B cell (primary cell): ENCODE measurements at places on chromosomes 2 and 18. TPM values are rescaled to one million over a fixed set of nuclear protein-coding genes. Genes with fewer than 3 reads are reported as not detected.

DNA sequence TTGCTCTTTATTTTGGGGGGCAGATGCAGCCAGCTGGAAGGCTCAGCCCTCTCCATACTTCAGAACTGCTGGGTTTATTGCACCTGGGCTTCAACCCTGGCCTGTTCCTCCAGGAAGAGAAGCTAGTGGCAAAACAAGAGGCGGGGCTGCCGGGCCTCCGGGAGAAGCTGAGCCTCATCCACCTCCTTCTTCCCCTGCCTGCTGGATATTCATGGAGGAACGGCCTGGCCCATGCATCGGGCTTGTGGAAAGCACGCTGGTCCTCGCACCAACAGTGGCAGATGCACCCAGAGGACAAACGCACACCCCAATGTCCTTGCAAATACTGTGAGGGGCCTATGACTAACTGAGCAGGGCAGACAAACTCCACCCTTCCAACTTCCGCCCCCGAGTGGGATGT lies 30.6 kb downstream of the FAM178B start:
- no peak overlapping the region for H3K4me3 ChIP-seq
- H3K27me3 ChIP-seq: no peaks in the 10 kb centered on the region
- peaks cover 13% of the 10 kb centered on the region for H3K4me1 ChIP-seq
- no peak overlapping the region for H3K27ac ChIP-seq
- no peaks in the 10 kb centered on the region for H3K36me3 ChIP-seq

DNA sequence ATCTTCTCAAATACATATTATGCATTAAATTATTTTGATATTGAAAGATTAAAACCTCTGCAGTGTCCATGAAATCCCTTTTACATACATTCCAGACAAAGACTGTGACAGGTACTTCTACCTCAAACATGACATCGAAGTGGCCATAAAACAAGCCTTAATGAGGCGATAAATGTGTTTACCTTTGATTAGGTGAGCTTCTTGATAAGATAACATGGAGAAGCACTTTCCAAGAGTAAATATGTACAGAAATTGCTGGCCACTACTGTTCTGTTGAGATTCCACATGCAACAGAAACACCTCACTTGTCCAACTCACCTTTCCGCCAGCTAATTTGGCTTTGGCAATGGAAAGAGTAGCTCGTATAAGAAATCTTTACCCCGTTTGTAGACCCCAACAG lies 55.2 kb downstream of the ZEB2 start:
- no peaks in the 10 kb centered on the region for H3K36me3 ChIP-seq
- H3K4me1 ChIP-seq: peaks cover 28% of the 10 kb centered on the region
- no peak for DNase-seq
- no peak overlapping the region for H3K27ac ChIP-seq
- no peak overlapping the region for H3K4me3 ChIP-seq

DNA sequence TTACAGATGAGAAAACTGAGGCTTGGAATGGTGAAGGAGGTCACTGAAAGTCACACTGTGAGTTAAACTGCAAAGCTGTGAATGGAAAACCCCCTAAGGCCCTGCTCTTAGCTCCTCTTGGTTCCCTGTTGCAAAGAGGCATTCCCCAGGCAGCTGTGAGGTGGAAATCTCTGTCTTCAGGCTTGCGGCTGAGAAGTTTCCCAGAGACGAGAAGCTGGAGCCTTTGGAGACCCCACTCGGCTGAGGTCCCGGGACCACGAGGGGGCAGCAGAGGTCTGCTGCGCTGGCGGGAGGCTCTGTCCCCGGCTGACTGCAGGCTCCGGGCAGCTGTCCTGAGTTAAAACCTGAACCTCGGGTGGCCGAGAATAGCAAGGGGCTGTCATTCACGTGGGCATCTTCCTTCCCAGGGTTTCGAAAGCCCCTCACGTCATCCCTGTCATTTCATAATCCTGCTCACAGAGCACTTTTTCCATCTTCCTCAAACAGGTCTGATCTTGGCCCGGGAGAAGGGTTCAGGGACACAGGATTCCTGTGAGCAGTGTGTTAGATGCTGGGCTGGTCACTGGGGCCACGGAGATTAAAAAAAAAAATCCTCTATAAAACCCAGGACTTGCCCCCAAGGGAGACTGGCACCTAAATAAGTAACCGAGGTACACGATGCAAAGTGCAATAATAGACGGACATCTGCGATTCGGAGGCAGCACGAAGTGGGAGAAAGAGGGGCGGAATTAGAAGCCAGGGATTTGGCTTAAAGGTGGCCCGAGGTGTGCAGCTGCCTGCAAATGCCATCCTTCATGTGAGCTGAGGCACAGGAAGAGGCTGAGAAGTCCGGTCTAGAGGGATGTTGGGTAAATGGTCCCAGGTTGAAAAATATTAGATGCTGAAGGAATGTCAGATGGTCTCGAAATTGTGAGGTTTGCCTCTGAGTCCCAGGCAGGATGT lies 24.6 kb upstream of the ATOH8 start:
- peak; percentile 80 for DNase-seq
- H3K36me3 ChIP-seq: no peaks in the 10 kb centered on the region
- H3K27ac ChIP-seq: no peak overlapping the region

DNA sequence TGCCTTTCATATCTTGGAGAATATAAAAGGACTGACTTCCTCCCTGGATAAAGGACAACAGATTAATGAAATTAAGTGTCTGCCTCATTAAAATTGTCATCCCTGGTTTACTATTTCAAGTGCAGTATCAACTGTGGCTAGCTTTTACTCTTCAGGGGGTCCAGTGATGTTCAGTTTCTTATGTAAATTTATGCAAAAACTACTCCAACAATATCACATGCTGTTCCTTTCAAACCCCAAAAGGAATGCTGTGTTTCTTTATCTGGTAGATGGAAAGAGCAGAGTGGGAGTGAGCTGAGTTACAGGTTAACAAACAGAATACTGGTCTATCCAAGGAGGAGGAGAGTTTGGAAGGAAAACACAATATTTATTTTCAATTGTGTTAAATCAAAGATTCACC lies 283.7 kb upstream of the VWC2L start:
- no peak for DNase-seq
- H3K4me3 ChIP-seq: no peak overlapping the region
- H3K27me3 ChIP-seq: no peaks in the 10 kb centered on the region
- no peaks in the 10 kb centered on the region for H3K36me3 ChIP-seq
- H3K27ac ChIP-seq: no peak overlapping the region
- H3K4me1 ChIP-seq: no peaks in the 10 kb centered on the region

DNA sequence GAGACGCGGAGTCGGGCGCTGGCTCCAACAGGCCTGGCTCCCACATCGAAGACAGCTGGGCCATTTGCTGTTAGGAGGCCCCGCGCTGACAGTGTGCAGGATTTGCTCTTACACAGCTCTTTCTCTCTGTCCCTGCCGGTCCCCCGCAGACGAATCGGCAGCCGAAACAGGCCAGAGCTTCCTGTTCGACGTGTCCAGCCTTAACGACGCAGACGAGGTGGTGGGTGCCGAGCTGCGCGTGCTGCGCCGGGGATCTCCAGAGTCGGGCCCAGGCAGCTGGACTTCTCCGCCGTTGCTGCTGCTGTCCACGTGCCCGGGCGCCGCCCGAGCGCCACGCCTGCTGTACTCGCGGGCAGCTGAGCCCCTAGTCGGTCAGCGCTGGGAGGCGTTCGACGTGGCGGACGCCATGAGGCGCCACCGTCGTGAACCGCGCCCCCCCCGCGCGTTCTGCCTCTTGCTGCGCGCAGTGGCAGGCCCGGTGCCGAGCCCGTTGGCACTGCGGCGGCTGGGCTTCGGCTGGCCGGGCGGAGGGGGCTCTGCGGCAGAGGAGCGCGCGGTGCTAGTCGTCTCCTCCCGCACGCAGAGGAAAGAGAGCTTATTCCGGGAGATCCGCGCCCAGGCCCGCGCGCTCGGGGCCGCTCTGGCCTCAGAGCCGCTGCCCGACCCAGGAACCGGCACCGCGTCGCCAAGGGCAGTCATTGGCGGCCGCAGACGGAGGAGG lies 3.5 kb downstream of the GDF7 start:
- H3K27ac ChIP-seq: no peak overlapping the region
- H3K27me3 ChIP-seq: no peaks in the 10 kb centered on the region
- H3K4me3 ChIP-seq: no peak overlapping the region
- peaks cover 82% of the 10 kb centered on the region for H3K4me1 ChIP-seq
- DNase-seq: no peak

The SLC11A1 gene
- 25.1 and 65.3 TPM in 2 replicates for polyA plus RNA-seq
